ENCODE measurements at places on chromosomes 5 and 9.

- DNase-seq: peak; percentile 44
Observed at GRCh38 chr9:21994556-21995005, at the start of gene CDKN2B-AS1. Gene CDKN2B-AS1 (plus strand): TSS chr9:21994791.

DNA sequence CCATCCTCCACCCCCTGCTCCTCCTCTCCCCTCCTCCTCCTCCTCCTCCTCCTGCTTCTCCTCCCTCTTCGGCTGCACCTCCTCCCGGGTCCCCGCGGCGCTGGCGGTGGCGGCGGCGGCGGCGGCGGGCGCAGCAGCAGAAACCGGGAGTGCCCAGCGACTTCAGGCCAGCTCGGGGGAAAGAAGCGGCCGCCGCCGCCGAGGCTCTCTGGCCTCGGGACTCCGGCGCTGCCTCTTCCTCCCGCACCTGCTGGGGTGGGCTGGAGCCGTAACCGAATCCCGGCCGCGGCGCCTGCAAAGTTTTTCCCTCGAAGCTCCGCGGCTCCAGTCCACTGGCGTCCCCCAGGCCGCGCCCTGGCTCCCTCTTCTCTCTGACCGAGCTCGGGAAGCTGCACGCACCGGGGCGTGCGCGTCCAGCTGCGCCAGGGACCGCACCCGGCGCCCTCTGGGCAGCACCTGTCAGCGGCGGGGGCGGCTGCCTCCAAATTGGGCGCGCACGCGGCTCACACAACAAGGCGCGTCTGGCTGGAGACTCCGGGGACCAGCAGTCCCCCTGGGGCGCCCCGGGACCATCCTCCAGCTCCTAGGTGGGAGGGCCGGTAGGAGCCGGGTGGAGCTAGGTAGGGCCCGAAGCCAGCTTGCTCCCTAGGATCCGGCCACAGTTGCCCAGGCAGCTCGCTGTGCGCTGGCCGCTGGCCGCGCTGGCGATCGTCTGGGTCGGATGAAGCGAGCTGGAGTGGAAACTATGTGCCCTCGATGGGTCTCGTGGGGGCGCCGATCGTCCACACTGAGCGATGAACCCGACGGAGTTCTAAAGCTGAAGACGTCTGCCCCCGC lies at the start of gene MCTP1:
TSS of gene MCTP1 (minus strand) at position 523 of the 837 bp plus-strand sequence.
- DNase-seq: peak; percentile 70

GRCh38 chr9:69535286-69535832 lies 136.8 kb downstream of the APBA1 start:
- DNase-seq: no peak

- no peak for DNase-seq
Observed at GRCh38 chr9:98657897-98658296, 50.8 kb downstream of the GABBR2 start.

DNA sequence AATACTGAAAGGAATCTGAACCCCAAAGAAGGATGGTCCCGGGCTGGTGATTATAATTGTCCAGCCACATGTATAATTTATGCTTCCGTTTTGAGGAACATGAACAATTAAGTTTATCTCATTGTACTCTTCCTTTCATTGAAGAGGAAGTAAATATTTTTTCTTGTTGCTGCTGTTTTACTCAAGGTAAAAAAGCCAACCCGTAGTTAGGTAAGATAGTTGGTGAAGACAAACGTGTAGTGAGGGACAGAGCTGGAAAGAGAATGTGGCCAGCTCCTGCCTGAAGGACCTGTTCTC lies 5.1 kb downstream of the RCL1 start:
- DNase-seq: no peak

- DNase-seq: peak; percentile 83
Observed at GRCh38 chr5:78699552-78700153, 51.1 kb upstream of the LHFPL2 start.
